Brain (organoid and tissue), 16 donors: ENCODE measurements at places on chromosomes 12 and 14.

- DNase-seq = no peak
Observed at GRCh38 chr14:45123271-45123670, 11.0 kb downstream of the FKBP3 start.

- peak; percentile 74 for DNase-seq
Observed at GRCh38 chr14:81388336-81388735, 11.8 kb downstream of the STON2 start.

DNA sequence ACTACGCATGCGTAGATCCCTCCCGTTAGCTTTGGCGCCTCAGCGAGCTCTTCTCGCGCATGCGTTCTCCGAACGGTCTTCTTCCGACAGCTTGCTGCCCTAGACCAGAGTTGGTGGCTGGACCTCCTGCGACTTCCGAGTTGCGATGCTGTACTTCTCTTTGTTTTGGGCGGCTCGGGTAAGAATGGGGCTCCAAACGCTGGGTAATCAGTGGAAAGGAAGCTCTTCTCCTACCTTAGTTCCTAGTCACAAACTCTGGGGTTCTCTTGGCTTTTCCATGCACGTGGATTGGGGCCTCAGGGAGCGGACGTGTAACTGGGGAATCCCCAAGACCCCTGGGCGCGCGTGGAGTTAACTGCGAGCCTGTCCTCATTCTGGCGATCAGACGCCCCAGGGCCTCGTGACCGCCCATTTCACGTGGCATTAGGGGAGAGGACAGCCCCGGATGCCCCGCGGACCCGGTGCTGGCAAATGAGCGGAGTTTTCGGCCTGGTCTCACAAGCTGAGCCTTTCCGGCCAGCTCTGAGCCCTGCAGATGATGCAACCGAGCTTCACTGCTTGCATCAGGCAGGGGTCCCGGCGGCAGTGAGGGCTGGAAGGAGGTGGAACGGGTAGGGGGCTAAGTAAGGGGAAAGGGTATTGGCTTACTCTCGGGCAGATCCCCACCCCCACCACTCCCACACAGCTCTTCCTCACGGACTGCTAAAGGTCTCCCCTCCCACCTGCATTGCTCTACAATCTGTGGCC is at the start of gene SHMT2:
Gene SHMT2, plus strand, starts transcription at position 78 of the 747 bp plus-strand sequence. Its CDS starts 68 bp downstream, at position 146.
- DNase-seq = peak; percentile 95

GRCh38 chr14:105878125-105878524 is 351.7 kb downstream of the TMEM121 start:
- no peak for DNase-seq
